ENCODE measurements at places on chromosomes 5 and 9.

DNA sequence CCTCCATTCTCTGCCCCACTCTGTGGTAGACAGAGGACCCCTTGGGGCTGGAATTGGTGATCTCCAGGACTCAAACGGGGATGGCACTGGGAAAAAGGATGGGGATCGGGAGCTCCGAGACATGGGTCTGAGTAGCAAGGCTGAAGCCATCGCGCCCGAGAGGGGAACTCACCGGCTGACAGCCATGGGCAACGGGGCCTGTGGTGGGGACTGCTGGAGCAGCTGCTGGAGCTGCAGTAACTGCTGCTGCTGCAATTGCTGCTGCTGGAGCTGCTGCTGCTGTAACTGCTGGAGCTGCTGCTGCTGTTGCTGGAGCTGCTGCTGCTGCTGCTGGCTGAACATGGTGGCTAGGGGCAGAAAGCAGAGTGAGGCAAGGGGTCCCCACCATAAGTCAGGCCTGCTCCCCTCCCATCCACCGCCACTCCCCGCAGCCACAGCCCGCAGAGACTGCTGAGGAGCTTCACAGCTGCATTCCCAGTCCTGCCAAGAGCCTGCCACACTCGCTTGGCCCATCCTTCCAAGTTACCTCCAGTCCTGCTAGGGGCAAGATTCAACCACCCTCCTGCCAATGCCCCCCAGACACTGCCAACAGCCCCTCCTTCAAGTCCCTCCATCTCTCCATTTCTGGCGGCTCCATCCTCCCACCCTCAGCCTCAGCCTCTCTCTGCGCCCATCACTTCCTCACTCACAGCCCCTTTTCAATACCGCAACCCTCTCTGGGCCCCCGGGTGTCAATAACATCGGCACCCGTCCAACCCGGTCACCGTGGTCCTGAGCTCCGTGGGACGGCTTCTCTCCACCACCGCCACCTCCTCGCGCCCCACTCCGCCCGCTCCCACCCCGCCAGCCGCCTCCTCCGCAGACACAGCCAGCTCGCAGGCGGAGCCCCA is 611 bp downstream of the CIZ1 start:
- DNase-seq, result peak; percentile 10

- DNase-seq, result no peak
Observed at GRCh38 chr5:14732991-14733390, 68.5 kb downstream of the OTULIN start.

GRCh38 chr9:92564504-92564903 is 28.7 kb upstream of the ECM2 start:
- no peak for DNase-seq

DNA sequence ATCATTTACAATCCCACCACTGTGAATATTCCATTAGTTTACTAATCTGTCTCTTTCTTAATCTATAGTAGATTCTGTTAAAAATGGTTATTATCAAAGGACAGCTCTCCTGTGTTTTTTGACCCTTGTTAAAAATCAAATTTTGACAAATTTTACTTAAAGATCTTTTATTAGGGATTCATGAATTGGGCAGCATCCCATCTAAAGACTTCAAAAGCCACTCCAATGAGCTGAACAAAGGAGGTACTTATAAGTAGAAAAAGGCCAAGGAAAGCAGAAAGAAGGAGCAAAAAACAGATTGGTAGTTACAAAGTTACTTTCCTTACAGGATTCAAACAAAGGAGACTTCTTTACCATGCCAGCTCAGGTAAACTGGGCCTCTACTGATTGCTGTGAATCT is 44.5 kb upstream of the PTPDC1 start:
- no peak for DNase-seq

GRCh38 chr9:2023532-2023931 is 8.4 kb downstream of the SMARCA2 start:
- DNase-seq, result no peak

DNA sequence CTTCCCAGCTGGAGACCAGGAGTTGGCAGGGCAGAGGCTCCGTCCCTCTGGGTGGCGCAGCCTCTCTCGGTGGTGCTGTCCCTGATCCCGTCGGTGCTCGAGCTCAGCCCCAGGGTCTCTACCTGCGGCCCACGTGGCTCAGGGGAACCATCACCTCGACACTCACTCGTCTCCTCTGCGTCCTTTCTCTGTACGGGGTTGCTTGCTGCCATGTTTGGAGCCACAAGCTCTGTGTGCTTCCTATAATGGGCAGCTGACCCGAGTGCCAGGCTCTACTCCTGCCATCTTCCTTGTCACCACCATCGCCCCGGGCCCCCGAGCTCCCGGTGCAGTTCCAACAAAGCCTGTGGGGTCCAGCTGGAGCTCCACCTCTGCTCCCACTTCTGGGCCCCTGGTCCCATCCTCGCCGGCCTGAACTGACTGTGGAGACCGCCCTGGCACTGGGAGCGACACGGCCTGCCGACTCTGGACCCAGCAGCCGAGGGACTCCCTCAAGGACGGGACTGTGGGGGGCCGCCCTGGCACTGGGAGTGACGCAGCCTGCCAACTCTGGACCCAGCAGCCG is 5.0 kb downstream of the FBXW5 start:
- no peak for DNase-seq

GRCh38 chr9:4667681-4668080 is 1.4 kb upstream of the SPATA6L start:
- DNase-seq, result no peak
